ENCODE measurements at places on chromosomes 7 and 10.

GRCh38 chr7:70480927-70481569, 650.9 kb upstream of the GALNT17 start:
- DNase-seq, result no peak
- no peaks in the 10 kb centered on the region for H3K27me3 ChIP-seq
- H3K27ac ChIP-seq, result no peak overlapping the region
- H3K4me1 ChIP-seq, result no peaks in the 10 kb centered on the region
- H3K4me3 ChIP-seq, result no peak overlapping the region

DNA sequence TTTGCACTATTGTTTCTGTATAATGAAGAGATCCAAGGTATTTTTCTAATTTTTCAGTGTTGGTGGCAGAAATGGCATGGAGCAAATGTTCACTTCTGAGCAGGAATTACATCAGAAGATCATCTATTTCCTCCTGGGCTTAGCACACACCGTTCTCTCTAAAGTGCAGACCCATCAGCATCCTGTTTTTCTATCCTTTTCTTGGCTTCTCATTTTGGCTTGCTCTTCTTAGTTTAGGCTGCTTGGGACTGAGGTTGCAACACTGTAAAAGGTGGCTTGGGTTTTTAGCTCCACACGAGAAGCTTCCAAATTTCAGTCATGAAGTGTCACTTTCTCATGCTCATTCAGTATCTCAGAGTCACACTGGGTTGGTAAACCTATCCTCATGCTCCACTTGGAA, 79.9 kb upstream of the SMIM30 start:
- no peak for DNase-seq
- H3K27ac ChIP-seq, result no peak overlapping the region
- H3K27me3 ChIP-seq, result peaks cover 7% of the 10 kb centered on the region
- H3K36me3 ChIP-seq, result no peaks in the 10 kb centered on the region
- no peaks in the 10 kb centered on the region for H3K4me1 ChIP-seq
- H3K4me3 ChIP-seq, result no peak overlapping the region

DNA sequence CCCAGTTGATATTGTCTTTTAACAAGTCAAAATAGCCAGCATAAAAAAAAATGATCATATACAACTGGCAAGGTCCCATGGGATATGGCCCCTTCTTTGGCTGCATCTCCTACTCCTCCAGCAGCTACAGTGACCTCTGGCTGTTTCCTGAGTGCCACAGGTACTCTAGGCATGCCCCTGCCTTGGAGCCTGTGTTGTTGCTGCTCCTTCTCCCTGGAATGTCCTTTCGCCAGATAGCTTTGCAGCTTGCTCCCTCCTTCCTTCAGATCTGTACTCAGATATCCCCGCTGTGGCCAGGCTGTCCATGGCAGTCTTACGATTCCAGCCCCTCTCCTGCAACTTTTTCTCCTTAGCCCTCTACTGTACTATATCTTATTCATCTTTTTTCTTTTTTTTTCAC, 23.3 kb downstream of the CNNM2 start:
- no peak for DNase-seq
- no peaks in the 10 kb centered on the region for H3K27me3 ChIP-seq
- H3K27ac ChIP-seq, result no peak overlapping the region

DNA sequence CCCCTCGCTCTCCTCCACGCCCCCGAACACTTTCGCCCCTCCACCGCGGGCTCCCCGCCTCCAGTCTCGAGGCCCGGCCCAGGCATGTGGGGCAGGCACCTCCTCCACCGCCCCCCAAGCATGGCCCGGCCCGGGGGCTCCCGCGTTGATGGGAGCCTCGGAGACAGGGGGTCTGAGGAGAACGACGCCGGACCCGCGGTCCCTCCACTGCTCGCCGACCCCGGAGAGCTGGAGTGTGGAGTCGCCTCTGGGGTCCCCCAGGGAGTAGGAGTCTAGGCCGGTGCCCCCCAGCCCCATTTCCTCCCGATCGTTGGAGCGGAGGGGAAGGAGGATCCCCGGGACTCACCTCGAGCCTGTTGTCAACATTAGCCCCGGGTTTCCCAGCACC, 206 bp downstream of the UPF2 start:
- H3K27ac ChIP-seq, result peak overlapping the region; percentile 96
- H3K4me3 ChIP-seq, result peak overlapping the region; percentile 99
- peaks cover 22% of the 10 kb centered on the region for H3K36me3 ChIP-seq
- no peaks in the 10 kb centered on the region for H3K27me3 ChIP-seq
- H3K4me1 ChIP-seq, result peaks cover 23% of the 10 kb centered on the region
- peak; percentile 37 for DNase-seq

DNA sequence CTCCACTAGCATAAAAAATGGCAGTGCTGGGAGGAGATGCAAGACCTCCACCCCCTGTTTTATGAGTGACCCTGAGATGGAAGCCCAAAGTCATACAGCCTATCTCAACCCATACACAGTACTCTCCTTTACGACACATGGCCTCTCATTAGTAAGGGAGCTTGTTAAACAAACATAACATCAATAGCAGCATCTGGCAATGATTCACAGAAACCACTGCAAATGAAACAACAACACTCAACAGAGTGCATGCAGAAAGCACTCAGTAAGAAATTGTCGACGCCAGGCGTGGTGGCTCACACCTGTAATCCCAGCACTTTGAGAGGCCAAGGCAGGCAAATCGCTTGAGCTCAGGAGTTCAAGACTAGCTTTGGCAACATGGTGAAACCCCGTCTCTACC, 27.5 kb upstream of the FIGNL1 start:
- DNase-seq, result no peak
- no peak overlapping the region for H3K4me3 ChIP-seq
- H3K27me3 ChIP-seq, result no peaks in the 10 kb centered on the region
- peaks cover 4% of the 10 kb centered on the region for H3K4me1 ChIP-seq
- H3K36me3 ChIP-seq, result no peaks in the 10 kb centered on the region

- no peaks in the 10 kb centered on the region for H3K27me3 ChIP-seq
- H3K27ac ChIP-seq, result no peak overlapping the region
- H3K36me3 ChIP-seq, result no peaks in the 10 kb centered on the region
- DNase-seq, result no peak
- H3K4me3 ChIP-seq, result no peak overlapping the region
These were observed 154.2 kb downstream of the SEMA3A start for GRCh38 chr7:84040355-84040754.

DNA sequence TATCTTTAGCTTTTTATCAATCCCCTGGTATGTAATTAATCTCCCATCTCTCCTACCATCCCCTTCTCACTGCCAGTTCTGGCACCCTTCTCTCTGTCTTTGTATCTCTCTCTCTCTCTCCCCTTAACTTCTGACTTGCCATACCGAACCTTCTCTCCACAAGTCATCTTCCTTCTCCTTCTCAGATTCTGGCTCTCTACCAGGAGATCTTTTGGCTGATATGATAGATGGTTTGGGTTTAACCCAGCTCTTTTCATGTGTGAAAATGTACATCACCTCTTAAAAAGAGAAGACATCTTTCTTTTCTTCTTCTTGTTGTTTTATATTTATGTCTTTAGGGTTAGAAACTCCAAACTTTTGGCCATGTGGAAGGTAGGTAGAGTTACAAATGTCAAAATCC, 196.7 kb downstream of the HGF start:
- no peak for DNase-seq
- H3K27ac ChIP-seq, result no peak overlapping the region
- H3K4me3 ChIP-seq, result no peak overlapping the region
- no peaks in the 10 kb centered on the region for H3K4me1 ChIP-seq
